ENCODE measurements at places on chromosomes 13 and 19.

GRCh38 chr19:33721735-33722297 lies 74.9 kb upstream of the KCTD15 start:
- DNase-seq, result no peak

- DNase-seq, result no peak
These were observed 47.9 kb downstream of the ACTN4 start for GRCh38 chr19:38695317-38695683.

DNA sequence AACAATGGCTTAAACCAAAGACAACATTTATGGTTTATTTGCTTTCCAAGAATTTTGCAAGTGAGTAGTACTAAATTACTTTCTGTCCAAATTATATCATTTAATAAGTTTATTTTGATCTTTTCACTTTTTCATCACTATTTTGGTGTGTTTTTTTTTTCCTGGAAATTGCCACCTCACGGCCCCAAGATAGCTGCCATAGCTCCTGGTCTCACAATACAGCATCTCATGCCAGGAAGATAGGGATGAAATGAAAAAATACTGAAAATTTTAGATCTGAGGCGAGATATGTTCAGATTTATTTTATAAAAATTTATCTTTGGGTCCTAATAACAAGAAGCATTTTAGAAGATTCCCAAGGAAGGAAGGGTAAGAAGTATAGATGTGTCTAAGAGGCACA lies 6.9 kb upstream of the FPR3 start:
- no peak for DNase-seq

DNA sequence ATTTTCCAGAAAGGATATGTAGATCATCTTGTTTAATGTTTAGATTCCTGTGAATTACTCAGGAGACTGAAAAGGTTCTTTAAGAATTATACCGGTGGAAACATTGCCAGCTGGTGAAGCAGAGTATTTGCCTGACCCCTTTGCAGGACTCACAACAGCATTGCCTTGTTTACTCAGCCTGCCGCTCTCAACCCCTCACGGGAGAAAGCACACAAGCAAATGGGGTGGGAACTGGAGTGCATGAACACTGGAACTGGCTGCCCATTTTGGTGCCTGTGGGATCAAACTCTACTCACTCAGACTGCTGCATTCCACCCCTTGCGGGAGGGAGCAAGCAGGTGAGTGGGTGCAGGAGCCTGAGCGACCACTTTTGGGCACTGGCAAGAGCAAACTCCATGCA lies 804.7 kb upstream of the SLITRK1 start:
- no peak for DNase-seq

DNA sequence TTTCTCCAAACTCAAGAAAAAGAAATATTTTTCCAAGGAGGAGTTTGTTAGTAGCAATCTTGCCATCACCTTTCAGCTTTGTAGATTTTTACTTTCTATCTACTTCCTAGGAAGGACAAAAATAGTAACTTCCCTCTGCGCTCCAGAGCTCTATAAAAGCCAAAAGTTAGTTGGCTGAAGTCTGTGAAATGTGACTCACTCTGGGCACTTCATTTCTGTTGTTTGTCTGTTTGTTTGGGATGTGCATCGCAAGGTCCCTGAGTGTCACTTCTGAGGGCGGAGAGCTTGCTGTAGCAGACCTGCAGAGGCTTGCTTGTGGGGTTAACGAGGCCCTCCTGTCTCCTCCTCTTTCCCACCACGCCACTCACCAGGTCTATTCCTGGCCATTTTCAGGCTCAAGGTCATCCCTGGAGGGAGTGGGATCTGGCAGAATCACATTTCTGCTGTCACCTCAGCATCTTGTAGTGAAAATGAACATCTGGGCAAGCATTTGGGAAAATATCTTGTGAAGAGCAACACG lies 307.6 kb downstream of the GPC6 start:
- DNase-seq, result no peak

DNA sequence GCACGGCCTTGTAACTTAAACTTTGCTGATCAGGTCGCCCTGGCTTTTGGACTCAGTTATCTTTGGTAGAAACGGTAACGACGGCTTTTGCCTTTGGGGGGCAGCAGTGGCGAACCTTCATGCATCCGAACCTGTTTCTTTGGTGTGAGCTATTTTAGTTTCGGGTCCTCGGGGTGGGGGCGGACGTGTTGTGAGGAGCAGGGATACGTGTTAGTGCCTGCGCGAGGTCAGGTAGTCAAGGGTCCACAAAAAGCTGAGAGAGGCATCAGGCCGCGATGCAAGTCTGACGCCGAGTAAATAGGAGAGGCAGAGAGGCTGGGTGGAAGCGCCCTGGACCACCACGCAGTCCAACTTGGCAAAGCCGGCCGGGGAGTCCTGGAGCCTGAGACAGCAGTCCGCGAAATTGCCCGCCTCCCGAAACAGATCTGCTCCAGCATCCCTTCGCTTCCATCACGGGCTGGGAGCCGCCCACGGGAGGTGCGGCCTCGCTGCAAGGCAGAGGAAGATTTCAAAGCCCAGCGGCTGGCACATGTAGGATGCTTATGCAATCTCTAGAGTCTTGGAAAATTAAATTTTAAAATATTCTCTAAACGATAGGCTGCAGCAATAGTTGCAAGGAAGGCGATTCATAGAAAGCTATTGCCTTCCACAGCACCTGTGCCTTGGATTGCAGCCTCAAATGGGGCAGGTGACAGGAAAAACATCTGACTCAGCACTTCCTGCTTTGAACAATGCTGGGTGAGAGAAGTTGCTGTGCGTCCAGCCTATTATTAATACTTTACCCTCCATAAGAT lies 4.6 kb upstream of the TPP2 start:
- peak; percentile 78 for DNase-seq

GRCh38 chr13:99344610-99345208 lies 37.5 kb upstream of the GPR183 start:
- no peak for DNase-seq

- no peak for DNase-seq
These were observed 2.0 kb downstream of the LRRC4B start for GRCh38 chr19:50565984-50566903.

- no peak for DNase-seq
These were observed 187.3 kb downstream of the NUFIP1 start for GRCh38 chr13:44801990-44802389.

DNA sequence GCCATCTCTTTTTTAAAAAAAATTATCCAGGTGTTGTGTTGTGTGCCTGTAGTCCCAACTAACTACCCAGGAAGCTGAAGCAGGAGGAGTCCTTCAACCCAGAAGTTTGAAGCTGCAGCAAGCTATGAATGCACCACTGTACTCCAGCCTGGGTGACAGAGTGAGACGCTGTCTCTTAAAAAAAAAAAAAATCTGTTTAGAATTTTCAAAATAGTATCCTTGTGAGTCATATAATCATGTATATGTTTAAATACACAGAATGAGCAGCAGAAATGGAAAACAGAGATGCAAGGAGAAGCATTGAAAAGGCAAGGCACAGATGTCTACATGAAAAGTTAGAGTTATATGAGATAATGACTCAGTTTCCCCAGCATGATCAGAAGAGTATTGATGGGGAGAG lies 31.2 kb downstream of the SYDE1 start:
- DNase-seq, result no peak

GRCh38 chr13:31930901-31931522 lies 100.6 kb upstream of the FRY start:
- no peak for DNase-seq

DNA sequence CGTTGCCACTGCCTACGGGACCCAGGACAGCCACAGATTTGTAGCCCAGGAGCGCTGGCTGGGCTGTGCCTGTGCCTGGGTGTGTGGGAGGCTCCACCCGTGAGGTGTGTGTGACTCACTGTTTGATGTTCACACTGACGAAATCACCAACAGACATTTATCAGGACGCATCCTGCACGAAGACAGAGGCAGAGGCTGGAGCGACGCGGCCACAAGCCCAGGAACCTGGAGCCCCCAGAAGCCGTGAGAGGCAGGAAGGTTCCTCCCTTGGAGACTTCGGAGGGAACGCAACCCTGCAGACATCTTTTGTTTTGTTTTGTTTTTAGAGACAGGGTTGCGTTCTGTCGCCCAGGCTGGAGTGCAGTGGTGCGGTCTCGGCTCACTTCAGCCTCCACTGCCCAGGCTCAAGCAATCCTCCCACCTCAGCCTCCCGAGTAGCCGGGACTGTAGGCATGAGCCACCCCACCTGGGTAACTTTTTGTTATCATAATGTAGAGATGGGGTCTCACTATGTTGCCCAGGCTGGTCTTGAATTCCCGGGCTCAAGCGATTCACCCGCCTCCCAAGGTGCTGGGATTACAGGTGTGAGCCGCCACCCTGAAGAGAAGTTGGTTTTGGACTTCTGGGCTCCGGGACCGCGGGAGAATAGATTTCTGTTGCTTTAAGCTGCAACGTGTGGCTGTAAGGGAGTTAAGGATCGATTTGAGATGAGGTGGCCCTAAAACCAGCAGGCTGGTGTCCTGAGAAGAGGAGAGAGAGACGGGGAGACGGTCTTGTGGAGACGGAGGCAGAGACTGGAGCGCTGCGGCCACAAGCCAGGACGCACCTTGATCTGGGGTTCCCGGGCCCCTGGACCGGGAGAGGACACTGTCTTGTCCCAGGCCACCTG lies 24.9 kb upstream of the WDR18 start:
- no peak for DNase-seq

DNA sequence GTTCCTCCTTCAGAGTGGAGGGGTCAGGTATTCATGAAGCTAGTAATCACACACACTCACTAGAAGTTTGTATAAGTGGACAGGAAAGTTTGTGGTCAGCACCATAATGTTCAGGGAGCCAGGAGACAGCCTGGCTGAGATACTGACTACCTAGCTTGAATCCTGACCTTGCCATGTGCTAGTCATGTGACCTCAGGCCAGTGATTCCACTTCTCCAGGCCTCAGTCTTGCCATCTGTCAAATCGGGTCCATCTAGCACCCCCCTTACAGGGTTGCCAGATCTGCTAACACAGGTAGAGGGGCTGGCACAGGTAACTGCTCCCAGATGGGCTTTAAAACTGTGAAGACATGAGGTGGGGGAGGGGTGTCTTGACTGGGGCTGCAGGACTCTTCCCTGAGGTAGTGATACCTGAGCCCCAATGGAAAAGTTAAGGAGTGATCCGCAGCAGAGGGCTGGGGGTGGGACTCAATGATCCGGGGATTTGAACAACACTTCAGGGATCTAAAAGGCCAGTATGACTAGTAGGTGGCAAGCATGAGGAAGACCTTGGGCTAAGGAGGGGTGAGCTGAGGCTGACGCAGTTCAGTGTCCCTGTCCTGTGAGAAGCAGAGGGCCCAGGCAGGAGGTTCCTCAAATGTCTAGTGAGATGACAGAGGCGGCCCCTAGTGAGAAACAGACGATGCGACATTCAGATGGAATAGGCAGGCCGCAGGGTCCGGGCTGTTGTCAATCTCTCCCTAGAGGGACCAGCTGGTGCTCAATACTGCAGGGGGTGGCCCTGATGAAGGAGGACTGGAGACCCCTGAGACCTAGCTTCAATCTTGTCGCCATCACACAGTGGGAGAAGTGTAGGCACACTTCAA lies 8.5 kb downstream of the ACTMAP start:
- no peak for DNase-seq

- DNase-seq, result no peak
These were observed 3.6 kb downstream of the FAM187B start for GRCh38 chr19:35224681-35225571.

DNA sequence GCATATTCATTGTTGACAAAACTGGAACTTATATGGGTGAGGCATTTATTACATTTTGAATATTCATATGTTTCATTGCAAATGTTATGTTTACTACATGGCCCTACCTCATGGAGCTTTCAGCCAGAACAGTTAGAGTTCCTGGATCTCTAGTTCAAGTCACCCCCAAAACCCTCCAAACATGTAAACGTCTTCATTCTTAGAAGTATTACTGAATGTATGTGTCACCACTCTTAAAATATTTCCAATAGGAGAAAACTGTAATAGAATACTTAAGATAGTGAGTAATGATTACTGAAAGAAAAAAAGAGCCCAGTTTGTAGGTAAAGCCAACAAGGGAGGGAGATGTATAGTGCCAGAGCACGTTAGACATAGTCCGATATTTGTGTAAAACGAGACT lies 23.5 kb downstream of the URI1 start:
- no peak for DNase-seq

DNA sequence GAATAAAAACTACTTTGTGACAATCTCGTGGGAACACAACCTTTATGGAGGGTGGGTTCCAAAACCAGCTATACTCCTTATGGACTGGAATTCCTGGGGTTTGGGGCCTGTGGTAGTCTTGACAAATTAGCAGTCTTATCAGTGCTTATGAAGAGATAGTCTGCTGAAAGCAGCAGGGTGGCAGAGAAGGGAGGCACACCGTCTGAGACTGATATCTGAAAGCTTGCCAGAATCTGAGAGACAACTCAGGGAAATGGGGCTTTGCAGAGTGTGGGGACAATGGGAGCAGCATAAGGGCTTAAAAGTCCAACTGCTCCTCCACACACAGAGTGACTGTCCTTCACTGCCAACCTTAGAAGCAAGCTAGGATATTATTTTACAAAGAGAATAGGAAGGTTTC lies 95.9 kb downstream of the UGGT2 start:
- DNase-seq, result no peak

- no peak for DNase-seq
These were observed 307 bp downstream of the JOSD2 start for GRCh38 chr19:50510700-50511068.

DNA sequence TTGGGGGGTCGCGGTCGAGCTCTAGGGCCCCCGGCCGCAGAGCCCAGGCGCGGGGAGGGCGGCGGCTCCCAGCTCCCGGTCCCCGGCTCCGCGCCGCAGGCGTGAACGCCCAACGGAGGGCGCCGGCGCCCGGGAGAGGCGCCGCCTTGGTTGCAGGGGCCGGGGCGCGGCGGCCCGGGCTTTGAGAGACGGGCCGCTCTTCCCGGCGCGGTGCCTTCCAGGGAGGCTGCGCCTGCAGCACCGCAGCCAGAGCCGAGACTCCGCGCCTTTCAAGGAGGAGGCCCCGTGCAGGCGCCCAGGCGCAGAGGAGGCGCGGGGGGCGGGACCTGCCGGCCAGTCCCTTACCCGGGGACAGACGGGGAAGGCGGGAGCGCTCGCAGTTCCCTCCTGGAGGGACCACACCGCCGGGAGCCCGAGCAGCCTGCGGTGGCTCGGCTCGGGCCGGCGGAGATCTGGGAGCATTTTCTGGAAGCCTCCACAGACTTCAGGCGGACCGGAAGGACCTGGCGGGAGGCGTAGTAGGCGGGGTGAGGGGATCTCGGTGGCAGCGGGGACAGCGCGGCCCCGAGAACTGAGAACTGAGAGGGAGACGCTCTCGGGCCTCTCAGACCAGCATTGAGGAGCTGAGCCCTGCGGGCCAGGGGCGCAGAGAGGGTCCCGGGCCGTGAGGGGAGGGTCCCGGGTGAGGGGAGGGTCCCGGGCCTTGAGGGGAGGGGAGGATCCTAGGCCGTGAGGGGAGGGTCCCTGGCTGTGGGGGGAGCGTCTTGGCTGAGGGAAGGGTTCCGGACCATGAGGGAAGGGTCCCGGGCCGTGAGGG lies 25.5 kb upstream of the MCF2L start:
- DNase-seq, result peak; percentile 80

DNA sequence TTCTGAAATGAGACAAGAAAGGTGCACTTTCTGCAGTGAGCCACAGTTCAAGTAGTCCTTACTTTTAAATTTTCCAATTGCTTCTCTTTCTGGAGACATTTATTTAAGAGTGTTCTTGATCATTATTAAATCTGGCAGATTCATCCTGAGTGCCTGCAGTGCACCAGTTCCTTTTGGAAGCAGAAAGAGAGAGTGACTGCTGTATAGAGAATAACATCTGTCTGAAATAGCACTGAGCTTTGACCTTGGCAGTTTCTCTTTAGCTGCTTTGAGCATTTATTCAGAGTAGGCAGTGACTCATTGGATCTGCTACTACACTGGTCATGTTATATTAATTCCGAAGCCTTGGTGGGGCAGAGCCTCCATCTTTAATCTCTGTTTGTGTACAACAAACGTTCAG lies 1373.7 kb downstream of the PCDH9 start:
- DNase-seq, result no peak
